ENCODE measurements at places on chromosomes 2 and 18.

GRCh38 chr18:57621246-57621604 is 411 bp downstream of the NARS1 start:
- DNase-seq = no peak

- no peak for DNase-seq
These were observed 31.2 kb upstream of the MAL start for GRCh38 chr2:94994063-94994913.

GRCh38 chr18:40037356-40037755 is 1917.7 kb upstream of the PIK3C3 start:
- no peak for DNase-seq

DNA sequence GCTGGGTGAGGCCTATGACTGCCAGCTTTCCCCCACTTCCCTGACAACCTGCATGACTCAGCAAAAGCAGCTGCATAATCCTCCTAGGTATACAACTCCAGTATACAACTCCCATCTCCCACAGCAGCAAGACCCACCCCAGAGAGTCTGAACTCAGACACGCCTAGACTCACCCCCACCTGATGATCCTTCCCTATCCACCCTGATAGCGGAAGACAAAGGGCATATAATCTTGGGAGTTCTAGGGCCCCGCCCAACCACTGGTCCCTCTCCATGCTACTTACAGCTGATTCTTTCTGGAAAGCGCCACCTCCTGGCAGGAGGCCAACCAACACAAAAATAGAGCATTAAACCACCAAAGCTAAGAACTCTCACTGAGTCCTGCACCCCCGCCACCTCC is 296.5 kb downstream of the DCC start:
- no peak for DNase-seq

Data from HS-27A (cell line).